T-helper 1 cell (primary cell): ENCODE measurements at places on chromosomes 4 and X.

GRCh38 chr4:95528388-95528948, 20.3 kb downstream of the UNC5C start:
- DNase-seq, result no peak

- no peak for DNase-seq
These were observed 183.9 kb upstream of the PCDH7 start for GRCh38 chr4:30536231-30536630.

DNA sequence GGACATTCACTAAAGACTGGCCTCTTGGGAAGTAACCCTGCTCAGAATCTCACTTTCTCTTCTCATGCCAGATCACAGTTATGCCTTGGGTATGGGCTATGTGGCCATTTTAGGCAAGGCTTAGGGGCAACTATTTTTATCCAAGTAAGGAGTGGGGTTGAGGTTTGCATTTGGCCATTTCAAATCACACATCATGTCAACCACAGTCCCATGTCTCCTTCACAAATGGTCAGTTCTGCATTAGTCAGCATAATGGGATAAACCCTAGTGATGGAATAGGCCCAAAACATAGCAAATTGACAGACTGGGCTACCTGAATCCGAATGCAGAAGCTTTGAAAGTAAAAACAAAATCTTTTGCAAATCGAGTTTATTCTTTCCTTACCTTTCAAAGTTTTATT, 827 bp upstream of the RTL3 start:
- DNase-seq, result no peak

DNA sequence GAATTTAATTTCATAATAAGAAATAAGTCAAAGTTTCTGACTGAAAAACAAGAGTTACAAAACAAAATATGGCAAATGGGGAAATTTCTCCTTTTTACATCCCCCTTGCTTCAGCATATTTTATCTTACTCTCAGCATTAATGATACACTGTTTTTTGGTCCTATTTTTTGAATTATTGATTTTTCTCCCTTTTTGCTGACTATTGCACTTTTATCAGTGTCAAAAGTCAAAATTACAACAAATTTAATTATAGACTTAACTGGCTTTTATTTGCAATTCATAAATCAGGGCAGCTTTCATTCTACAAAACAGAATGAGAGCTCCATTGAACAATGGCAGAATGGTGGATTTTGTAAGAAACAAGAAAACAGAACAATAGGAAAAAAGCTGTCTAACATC, 901.9 kb downstream of the FAT4 start:
- DNase-seq, result no peak

DNA sequence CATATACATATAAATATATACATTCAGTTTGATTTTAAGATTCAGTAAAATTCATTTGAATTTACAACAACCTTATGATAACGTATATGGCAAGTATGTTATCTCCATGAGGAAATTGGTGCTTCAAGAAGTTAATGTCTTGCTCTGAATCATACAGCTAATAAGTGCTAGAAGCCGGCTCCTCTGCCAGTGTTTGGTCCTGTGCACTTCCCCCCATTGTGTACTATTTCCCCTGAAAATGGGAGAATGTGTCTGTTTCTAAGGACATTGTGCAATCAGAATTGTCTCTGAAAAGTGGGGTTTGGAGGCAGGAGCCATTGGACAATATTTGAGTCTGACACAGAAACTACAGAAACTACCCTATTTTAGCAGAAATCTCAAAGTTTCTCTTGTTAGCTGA, 135.9 kb downstream of the CPE start:
- no peak for DNase-seq

DNA sequence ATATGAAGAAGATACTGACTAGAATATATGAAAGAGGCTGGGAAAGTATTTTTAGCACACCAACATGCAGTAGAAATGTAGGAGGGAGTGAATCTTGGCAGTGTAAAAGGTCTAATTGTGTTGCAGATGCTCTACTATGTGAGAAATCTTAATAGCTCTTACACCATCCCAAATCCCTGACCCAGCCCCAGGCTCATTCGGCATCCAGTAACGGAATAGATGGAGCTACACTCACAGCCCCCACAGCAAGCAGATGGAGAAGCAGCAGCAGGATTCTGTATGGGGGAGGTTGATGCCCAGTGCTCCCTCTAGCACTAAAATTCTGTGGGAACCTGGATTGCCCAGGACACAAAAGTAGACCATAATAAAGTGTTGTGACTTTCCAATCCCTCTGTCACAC, 153.2 kb upstream of the PRDX4 start:
- no peak for DNase-seq

- DNase-seq, result no peak
These were observed 3.2 kb downstream of the CXorf38 start for GRCh38 chrX:40644176-40644575.

DNA sequence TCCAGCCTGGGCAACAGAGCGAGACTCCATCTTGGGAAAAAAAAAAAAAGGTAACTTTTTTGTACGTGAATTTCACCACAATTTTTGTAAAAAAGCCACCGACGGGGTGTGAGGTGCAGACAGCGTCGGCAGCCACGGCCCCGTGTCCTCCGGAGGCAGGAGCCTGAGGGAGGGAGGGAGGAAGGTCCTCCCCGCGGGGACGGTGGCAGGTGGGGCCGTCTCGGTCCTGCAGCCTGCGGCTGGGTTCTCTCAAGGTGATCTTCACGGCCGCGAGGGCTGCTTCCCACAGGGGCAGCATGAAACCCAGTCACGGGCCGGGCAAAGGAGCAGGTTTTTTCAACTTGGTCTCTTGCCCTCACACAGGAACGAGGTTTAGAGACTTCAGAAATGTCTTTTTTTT, 14.0 kb downstream of the PLCXD1 start:
- no peak for DNase-seq

DNA sequence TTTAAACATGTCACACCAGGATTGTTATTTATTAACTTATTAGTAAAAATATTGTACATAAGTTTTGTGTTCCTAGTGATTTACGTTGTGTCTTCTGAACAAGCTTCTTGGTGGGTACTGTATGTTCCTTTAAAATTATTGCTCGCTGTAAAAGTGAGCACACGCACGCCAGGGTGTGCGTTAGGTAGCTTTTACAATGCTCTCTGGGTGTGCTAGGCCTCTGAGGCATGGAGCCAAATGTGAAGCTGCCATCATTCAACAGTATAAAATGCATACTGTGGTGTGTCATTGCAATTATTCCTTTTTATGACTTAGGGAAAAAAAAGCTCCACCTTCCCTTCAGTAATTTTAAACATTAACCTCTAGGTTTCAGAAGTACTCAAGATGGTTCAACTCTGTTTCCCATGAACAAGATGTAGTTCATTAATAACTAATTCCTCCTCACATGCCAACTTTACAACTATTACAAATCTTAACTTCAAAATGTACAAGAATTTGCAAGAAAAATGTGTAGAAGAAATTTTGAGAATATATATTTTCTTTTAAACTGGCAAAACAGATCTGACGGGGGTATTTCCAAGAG, 42.4 kb downstream of the ATOH1 start:
- DNase-seq, result no peak

- no peak for DNase-seq
These were observed 76.7 kb upstream of the FAM9C start for GRCh38 chrX:13121020-13121555.

GRCh38 chr4:84291969-84292368, 207.1 kb downstream of the NKX6-1 start:
- DNase-seq, result no peak

DNA sequence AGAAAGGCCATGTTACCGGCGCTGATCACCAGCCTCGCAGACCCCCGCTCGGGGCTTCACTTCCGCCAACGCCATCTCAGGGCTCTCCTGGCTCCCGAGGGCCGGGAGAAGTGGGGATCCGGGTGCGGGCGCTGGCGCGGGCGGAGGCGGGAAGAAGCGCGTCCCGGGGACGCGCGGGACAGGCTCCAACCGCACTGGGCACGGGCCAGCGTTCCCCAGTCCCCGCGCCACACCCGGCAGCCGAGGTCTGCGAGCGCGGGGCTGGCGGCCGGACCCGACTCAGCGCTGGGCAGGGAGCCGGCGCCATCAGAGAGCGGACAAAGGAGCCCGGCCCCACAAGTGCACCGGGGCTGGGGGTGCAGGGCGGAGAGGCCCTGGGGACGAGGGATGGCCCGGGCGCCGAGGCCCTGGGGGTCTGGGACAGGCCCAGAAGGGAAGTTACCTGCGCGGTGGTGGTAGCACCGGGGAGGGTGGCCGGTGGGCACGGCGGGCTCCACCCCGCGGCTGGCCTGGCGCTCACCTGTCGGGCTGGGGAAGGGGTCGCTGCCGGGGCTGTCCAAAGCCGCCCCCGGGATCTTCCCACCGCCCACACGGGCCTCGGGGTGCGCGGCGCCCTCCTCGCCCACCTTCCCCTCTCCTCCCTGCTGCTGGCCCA, 449 bp downstream of the CTPS2 start:
- peak; percentile 5 for DNase-seq

DNA sequence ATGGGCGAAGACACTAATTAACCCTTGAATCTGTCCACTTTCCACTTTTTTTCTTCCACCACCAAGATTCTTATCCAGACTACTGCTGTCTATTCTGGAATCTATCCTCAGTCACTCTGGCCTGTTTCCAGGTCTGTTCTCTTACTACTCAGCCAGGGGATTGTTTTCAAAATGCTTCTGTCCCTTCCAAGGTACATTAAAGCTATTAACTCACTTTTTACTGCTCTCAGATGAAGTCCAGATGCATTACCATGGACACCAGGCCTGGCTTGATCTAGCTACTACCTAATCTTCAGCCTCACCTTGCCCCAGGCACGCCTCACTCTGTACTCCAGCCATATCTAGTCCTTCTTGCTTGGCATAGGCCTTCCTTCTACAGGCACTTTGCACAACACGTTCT, 66.4 kb downstream of the GALNT7 start:
- no peak for DNase-seq

DNA sequence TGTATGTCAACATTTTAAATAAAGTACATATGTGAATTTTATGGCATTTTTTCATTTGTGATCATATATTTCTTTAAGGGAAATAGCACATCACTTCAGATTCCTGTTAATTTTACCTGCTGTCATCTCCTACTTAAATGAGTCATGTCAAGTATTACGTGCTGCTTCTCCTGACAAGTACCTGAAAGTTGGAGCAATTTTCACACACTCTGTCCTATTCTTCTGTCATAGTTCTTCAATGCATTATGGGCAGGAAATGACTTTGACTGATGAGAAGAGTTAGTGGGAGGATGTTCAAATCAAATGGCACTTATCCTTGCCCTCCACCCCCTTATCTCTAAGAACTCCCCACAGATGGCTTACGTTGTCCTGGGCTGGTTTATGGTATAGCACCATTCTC, 64.2 kb upstream of the SYTL5 start:
- DNase-seq, result no peak

DNA sequence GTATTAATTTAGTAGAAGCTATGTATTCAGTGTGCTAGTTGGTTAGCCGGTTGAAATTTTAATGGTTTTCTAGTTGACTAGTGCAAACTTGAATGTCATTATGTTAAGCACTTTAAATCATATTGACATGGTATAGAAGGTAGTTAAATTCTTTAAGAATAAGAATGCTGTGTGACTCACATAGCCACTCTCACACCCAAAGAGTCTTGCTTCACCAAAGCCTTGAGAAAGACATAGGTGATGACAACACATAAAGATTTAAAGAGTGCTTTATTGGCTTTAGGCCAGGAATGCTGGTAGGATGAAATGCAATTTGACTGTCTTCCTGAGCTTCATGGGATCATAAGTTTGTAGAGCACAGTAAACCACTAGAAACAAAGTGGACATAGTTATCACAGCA, 85.3 kb downstream of the DCAF8L2 start:
- no peak for DNase-seq

DNA sequence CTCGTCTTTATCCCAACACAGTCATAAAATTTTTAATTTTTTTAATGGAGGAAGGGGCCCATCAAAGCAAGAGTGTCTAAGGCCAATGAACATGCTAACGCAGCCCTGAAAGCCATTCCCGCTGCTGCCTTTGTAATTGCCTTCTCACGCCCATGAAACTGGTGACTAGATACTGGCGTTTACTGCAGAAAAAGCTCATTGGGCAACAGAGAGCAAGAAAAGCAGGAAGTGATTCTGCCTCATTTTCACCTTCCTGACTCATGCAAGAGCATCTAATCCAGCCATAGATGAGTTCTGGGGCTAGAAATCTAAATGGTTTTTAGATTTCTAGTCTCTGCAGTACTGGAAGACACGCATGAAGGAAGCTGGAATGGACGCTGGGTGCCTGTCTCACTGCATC, 72.5 kb downstream of the ANXA3 start:
- DNase-seq, result no peak

DNA sequence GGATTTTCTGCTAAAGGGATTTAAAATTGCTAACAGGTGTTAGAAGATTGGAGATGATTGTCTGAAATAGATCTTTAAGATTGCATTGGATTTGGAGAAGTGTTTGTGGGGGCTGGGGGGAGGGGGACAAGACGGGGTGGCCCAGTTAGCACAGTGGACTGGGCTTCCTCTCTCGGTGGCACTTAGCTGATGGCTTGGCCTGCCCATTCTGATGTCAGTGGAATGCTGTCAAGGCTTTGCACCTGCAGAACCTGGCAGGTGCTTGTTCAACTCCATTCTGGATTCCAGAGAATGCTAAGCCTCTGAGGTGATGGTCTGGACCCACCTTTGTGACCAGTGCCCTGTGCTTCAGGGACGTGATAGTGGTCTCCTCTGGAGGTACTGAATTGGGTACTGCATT, 43.7 kb downstream of the ADD1 start:
- no peak for DNase-seq

GRCh38 chr4:128844931-128845330, 35.4 kb downstream of the JADE1 start:
- DNase-seq, result no peak

- no peak for DNase-seq
These were observed 26.1 kb upstream of the EXOC1L start for GRCh38 chr4:55793479-55793878.

GRCh38 chrX:78104447-78105176, 564 bp downstream of the PGK1 start:
- DNase-seq, result peak; percentile 12

DNA sequence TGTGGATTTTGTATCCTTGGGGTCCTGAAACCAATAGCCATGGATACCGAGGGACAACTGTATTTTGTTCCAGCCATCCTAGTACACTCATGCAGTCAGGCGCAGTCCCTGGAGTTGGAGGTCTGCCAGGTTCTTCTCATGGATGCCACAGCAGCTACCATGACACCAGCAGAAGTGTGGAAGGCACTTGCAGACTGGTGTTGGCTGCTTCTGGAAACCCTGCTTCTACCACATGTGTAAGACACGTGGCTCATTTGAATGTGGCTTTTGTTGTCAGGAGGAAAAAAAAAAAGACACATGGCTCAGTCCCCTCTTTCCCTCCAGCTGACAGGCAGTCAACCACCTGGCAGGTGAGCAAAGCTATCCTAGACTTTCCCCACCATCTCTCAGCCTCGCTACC, 19.4 kb downstream of the DRD5 start:
- DNase-seq, result no peak

DNA sequence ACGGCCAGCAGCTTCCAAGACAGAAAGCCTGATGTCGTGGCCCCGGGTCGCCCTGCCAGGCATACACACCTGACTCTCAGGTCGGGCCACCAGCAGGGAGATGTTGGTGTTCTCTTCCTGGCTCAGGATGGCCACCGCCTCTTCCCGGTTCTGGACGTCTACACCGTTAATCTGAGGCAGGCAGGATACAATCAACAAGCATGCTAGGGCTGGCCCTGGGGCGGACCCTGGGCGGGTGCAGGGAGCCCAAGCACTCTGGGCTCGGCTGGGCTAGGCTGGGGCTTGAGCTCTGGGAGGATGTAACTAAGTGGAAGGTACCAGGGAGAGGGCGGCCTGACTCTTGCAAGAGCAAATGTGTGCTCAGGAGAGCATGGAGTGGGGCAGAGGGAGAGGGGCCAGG, 11.0 kb downstream of the SSR4 start:
- DNase-seq, result no peak
